ENCODE measurements at places on chromosomes 1 and 21. TPM values are rescaled to one million over a fixed set of nuclear protein-coding genes. Genes with fewer than 3 reads are reported as not detected.

GRCh38 chr21:34790834-34791233 is 122.0 kb downstream of the CLIC6 start:
- H3K4me1 ChIP-seq, result no peaks in the 10 kb centered on the region
- no peak for DNase-seq
- no peak overlapping the region for H3K27ac ChIP-seq
- no peaks in the 10 kb centered on the region for H3K36me3 ChIP-seq
- no peak overlapping the region for H3K4me3 ChIP-seq

GRCh38 chr1:63575340-63575826 is 17.8 kb upstream of the PGM1 start:
- H3K27me3 ChIP-seq, result no peaks in the 10 kb centered on the region
- no peak overlapping the region for H3K4me3 ChIP-seq
- H3K36me3 ChIP-seq, result no peaks in the 10 kb centered on the region
- no peak overlapping the region for H3K27ac ChIP-seq

Gene CFAP410
- total RNA-seq, result 73.5 TPM

Gene FH
- 123 TPM for total RNA-seq

DNA sequence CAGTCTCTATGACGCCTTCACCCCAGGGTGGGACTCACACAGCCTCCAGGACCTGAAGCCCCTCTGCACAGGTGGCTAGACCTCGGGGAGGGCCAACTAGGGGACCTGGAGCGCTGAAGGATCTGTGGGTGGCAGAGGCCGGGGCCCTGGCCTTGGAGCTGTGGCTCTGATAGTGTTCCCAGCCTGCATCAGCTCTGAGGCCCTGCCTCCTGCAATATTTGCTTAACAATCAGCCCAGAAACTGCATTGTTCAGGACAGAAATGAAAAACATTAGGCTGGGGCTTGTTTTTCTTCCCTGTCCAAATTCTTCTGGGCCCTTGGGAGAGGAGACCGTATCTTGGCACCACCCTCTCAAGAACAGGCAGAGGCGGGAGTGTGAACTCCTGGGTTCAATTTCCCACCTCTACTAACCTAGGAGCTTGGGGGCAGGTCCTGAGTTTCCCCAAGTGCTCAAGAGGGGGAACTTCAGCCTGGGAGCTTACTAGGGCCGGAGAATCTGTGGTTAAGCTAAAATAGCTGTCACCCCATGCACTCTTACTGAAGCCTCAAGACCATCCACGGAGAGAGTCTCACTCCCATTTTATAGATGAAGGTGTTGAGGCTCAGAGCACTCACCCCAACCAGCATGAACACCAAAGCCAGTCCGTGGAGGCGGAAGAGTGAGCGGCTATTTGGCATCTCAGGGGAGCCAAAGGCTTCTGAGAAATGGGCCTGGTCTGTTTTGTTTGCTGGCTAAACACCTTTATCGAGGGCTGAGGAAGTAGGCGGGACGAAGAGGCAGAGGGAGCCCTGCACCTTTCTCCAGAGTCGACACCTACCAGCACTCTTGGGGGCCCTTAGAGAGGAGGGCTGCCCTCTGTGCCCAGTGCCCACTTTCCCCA is 18.8 kb upstream of the CASZ1 start:
- no peak overlapping the region for H3K27ac ChIP-seq
- no peak overlapping the region for H3K4me3 ChIP-seq
- H3K27me3 ChIP-seq, result no peaks in the 10 kb centered on the region
- no peaks in the 10 kb centered on the region for H3K36me3 ChIP-seq

Gene KRTAP11-1
- not detected for total RNA-seq

DNA sequence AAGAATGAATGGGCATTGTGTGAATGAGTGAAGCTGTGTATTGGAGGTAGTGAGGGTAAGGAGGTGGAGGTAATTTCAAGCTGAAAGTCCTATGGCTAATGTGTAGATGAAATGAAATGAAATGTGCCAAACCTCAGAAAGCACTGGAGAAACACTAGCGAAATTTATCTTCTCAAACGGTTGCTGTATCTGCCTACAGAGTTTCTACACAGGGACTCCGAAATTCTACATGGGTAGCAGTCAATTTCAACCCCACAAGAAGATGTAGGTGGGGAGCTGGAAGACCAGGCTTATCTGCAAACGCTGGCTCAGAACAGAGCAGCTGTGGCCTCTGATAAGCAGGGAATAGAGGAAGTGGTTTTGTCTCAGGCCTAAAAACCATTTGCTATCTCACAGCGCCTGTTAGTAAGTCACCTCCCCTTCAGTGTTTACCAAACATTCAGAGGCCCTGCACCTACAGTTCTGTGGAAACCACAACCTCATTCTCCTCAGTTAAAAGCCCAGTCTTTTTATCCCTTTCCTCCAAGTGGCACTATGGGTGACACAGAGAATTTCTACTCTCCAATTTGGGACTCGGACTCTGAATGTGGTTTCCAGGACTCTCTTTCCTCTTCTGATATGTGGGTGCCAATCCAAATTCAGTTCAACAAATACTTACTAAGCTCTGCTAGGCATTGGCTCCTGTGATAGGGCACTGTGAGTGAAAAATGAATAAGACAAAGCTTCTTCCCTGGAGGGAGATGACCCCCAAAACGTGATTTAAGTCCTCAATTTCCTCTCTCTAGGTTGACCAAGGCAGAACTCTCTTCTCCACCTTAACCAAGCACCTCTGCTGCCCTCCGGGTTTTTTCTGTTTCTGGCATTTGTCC is 17.2 kb upstream of the SLAMF6 start:
- DNase-seq, result no peak
- H3K4me1 ChIP-seq, result no peaks in the 10 kb centered on the region
- H3K27ac ChIP-seq, result no peak overlapping the region

Gene KLHDC8A
- total RNA-seq, result 5.1 TPM

DNA sequence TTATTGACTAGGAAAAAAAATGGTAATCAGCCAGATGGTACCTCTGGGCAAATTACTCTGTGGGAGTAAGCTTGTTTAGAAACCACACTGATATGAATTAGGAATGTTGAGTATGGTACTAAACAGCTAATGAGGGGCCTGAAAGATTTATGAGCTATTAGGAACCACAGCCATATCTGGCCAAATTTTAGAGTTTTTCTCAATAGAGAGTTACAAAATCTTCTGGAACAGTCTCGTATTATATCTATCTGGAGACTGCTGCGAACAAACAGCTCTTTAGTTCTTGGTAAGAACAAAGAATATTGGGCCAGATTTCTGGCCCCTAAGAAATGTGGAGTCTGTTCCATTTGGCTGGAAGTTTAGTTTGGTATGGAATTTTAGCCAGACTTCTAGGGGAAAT is 4.9 kb upstream of the PODN start:
- H3K27ac ChIP-seq, result no peak overlapping the region
- DNase-seq, result no peak
- no peak overlapping the region for H3K4me3 ChIP-seq
- H3K27me3 ChIP-seq, result peaks cover under 1% of the 10 kb centered on the region
- peaks cover 8% of the 10 kb centered on the region for H3K4me1 ChIP-seq
- H3K36me3 ChIP-seq, result no peaks in the 10 kb centered on the region

GRCh38 chr1:239856924-239857323 is 234.8 kb upstream of the FMN2 start:
- no peaks in the 10 kb centered on the region for H3K4me1 ChIP-seq
- DNase-seq, result no peak
- H3K27me3 ChIP-seq, result no peaks in the 10 kb centered on the region
- H3K27ac ChIP-seq, result no peak overlapping the region
- no peaks in the 10 kb centered on the region for H3K36me3 ChIP-seq
- H3K4me3 ChIP-seq, result no peak overlapping the region

GRCh38 chr1:116693759-116694480 is 26.4 kb upstream of the IGSF3 start:
- H3K27ac ChIP-seq, result no peak overlapping the region
- H3K4me1 ChIP-seq, result no peaks in the 10 kb centered on the region
- H3K36me3 ChIP-seq, result no peaks in the 10 kb centered on the region
- DNase-seq, result no peak
- no peak overlapping the region for H3K4me3 ChIP-seq

DNA sequence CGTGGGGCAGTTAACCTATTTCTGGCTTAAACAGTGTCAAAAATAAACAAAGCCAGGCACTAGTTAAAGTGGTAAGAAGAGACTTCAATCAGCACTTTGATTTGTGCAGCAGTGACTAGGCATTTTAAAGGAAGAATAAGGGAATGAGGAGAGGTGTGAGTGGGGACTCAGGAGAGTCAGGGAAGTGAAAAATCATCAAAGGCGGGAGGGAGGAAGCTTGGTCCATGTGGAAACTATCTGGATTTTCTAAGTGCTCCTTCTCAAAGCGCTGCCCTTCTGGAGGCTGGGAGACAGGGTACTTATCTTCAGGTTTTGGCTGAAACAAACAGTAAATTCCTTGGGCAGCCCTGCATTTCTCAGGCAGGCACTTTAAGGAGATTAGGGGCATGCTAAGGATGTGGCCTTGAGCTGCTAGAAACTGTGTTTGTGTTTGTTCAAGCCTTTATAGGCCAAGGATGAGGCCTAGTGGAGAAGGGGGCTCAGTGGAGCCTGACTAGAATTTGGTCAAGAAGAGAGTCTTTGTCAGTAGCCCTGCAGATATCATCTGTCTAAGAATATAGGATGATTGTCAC is 486.5 kb downstream of the SIPA1L2 start:
- peak overlapping the region; percentile 55 for H3K27ac ChIP-seq
- H3K4me1 ChIP-seq, result no peaks in the 10 kb centered on the region
- H3K4me3 ChIP-seq, result no peak overlapping the region
- no peaks in the 10 kb centered on the region for H3K27me3 ChIP-seq

DNA sequence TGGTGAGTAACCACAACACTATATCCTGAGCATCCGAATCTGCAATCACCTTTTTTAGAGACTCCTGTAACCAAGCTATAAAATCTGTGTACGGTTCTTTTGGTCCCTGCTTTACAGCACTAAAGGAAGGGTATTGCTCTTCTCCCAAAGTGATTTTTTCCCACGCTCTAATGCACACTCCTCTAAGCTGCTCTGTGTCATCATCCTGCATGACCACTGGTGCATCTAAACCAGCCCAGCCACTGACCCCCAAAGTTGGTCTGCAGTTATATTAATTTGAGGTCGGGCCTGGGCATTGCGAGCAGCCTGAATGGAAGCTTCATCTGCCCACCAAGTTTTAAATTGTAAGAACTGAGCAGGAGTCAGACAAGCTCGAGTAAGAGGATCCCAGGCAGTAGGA is 480.0 kb downstream of the PTPRU start:
- H3K27ac ChIP-seq, result no peak overlapping the region
- H3K4me3 ChIP-seq, result no peak overlapping the region
- no peaks in the 10 kb centered on the region for H3K36me3 ChIP-seq
- DNase-seq, result no peak
- no peaks in the 10 kb centered on the region for H3K4me1 ChIP-seq

Gene KLHL12
- total RNA-seq, result 28.9 TPM

- peaks cover 9% of the 10 kb centered on the region for H3K36me3 ChIP-seq
- peaks cover 8% of the 10 kb centered on the region for H3K4me1 ChIP-seq
- H3K4me3 ChIP-seq, result no peak overlapping the region
- peaks cover 41% of the 10 kb centered on the region for H3K27me3 ChIP-seq
- no peak overlapping the region for H3K27ac ChIP-seq
Measured at GRCh38 chr1:6180707-6181311, 688 bp upstream of the CHD5 start.

GRCh38 chr1:88009916-88010315 is 674.2 kb upstream of the PKN2 start:
- no peak overlapping the region for H3K27ac ChIP-seq
- no peaks in the 10 kb centered on the region for H3K36me3 ChIP-seq
- no peak for DNase-seq
- no peak overlapping the region for H3K4me3 ChIP-seq
- H3K4me1 ChIP-seq, result no peaks in the 10 kb centered on the region

DNA sequence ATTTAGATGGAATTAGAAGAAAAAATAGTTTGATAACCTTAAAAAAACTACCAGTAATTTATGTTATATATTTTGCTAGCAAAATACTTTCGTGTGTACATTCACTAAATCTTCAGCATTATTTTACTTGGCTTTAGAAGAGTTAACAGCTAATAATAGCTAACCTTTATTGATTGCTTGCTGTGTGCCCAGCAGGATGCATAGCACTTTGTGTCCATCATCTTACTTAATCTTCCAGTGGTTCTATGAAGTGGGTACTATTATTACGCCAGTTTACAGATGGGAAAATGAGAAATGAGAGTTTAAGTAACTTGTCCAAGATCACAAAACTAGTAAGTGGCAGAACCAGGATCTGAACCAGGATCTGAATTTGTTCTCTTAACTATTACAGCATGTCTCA is 41.7 kb upstream of the GPR25 start:
- H3K27ac ChIP-seq, result no peak overlapping the region
- no peak overlapping the region for H3K4me3 ChIP-seq

DNA sequence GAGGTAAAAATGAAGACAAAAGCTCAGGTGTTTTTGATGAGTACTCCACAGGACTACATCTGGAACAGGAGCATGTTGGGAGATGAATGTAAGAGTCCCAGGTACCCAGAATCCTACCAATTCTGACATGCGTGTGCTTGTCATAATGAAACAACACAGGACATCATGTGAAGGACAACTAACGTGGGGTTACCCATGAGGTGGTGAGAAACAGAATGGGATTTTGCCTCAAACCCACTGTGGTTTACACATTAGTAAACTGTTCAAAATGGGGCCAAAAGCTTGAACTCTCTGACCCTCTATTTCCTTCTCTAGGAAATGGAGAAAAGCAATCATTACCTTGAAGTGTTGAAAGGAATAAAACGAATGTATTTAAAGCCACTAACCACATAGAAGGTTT is 266.2 kb downstream of the RGS7 start:
- no peak overlapping the region for H3K4me3 ChIP-seq
- no peaks in the 10 kb centered on the region for H3K4me1 ChIP-seq
- no peaks in the 10 kb centered on the region for H3K36me3 ChIP-seq
- no peaks in the 10 kb centered on the region for H3K27me3 ChIP-seq
- no peak for DNase-seq
